Cerebellar cortex (tissue), 1 donor: ENCODE measurements at places on chromosomes 5 and 9.

GRCh38 chr5:166382031-166382430 lies 1909.4 kb upstream of the WWC1 start:
- no peak for DNase-seq

DNA sequence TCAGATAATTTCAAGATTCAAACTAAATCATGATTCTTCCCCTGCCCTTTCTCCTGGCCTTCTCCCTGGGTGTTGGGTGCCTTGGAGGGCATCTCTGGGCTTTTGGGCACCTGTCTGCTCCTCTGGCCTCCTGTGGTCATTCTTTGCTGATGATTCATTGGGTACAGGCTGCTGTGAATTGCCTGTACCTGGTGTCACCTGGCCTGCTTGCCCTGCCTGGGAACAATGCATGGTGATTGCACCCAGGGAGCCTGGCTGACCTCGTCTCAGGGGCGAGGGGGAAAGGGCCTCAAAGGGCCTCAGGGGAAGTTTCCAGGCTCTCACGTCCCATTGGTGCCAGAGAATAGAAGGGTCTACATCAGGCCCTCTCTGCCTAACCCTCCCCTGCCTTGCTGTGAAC lies 20.1 kb upstream of the CKMT2 start:
- DNase-seq, result no peak

DNA sequence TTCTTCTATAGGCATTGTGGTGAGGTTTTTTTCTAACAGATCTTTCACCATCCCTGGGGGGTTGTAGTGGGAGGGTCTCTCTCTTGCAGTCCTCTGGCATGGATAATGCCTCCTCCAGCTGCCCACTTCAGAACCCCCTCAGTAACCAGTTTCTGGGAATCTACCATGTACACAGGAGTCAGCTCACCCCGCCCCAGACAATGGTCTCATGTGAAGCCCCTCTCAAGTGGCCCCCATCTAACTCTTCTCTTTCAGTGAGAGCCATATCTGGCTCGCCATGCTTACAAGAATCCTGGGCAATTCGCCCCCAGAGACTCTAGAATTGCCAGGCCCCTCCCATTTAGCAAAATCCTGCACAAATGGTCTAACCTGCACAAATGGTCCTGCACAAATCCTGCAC lies 144.4 kb upstream of the FSTL4 start:
- no peak for DNase-seq

- DNase-seq, result peak; percentile 18
Observed at GRCh38 chr5:153827397-153827796, 211.3 kb downstream of the FAM114A2 start.

DNA sequence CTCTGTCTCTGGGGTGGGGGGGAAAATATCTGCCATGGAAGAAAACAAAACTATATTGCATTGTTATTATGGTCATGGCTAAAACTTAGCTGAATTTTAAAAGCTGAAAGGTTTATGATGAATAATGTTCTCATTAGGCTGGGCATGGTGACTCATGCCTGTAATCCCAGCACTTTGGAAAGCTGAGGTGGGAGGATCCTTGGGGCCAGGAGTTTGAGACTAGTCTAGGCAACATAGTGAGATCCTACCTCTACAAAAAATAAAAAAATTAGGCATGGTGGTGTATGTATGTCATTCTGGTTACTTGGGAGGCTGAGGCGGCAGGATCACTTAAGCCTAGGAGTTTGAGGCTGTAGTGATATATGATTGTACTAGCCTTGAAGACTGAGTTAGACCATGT lies 44.5 kb downstream of the IPO11 start:
- DNase-seq, result no peak

- DNase-seq, result no peak
Observed at GRCh38 chr9:134565316-134565915, 76.2 kb upstream of the COL5A1 start.

DNA sequence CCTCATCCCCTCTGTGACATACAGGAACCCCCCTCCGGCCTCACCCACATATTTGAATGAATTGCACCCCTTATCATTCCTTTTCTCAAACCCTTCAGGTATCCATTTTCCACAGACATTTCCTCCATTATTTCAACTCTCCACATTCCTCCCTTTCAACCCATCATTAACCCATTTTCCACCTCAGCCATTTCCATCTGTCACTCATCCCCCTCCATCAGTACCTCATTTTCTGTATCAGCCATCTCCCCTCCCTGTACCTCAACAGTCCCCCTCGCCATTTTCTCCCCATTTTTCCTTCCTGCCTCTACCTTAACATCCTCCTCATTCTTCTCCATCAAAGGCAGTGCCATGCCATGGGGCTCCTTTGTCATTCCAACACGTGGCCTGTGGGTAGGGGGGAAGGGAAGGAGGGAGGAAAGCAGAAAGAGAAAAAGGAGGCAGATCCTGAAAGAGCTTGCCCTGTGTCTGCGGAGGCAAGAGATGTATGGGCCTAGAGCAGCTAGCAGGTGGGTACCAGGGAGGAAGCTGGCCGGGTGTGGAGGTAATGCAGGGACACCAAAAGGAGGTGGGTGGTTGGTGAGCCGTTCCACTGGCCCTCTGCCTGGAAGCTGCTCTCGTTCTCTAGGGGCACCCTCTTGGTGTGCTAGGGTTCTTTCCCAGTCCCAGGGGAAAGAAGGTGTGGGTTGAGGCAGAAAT lies 1.5 kb downstream of the DNAJB5 start:
- peak; percentile 35 for DNase-seq

- no peak for DNase-seq
Observed at GRCh38 chr5:129609710-129610109, 138.2 kb upstream of the MINAR2 start.

DNA sequence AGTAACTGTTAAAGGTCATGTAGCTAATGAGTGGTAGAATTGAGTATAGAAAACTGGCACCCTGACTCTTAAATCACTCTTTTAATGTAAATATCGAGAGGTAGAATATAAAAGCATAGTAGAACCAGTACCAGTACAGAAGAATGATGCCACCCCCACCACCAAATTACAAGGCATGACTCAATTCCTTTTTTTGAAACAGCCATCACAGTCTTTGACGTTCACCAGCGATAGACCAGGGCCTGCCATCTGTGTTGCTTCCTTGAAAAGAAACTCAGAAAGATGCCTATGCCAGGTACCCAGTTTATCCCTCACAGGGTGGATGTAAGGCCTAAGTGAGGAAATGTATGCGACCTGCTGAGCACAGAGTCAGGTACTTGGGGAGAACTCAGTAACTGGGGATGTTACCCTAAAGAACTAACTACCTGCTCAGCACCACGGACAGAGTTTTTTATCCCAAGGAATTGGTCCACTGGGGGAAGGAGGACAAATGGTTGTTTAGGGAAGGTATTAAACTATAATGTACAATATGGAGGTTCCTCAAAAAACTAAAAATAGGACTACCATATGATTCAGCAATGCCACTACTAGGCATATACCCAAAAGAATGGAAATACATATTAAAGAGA lies 116.5 kb downstream of the BRINP1 start:
- DNase-seq, result peak; percentile 21

- DNase-seq, result no peak
Observed at GRCh38 chr5:133199417-133200178, 147.8 kb downstream of the HSPA4 start.

DNA sequence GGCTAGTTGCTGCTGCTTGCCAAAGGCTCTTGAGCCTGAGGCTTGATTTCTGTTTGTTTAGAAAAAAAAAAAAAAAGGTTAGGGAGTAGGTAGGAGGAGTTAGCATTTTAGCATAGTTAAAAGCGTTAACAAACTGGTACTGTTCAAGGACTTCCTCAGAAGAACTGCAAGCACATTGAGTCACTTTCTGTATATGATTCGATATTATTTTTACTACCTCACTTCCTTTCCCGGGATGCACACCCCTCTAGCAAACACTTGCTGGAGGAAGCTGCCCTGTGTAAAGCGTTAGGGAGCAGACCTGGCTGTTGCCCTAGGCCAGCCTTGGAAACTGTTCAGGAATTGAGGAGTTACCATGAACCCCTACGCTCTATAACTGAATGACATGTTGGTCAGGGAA lies 15.7 kb upstream of the CEP120 start:
- DNase-seq, result no peak

DNA sequence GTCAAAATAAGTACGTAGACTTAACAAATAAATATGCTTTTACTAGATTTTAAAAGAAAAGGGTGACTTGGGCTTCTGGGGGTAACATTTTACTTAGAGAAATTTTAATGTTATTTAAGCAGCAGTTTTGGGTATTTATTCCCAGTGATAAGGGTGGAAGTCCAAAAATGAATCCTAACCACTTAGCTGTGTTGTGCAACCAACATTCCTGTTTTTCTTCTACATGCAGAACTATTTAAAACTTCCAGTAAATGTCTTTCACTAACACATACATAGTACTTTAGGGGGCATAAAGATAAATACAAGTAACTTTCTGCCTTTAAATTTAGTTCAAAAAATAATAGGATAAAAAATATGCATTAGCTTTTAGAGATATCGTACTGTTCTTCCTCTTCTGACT lies 436.7 kb downstream of the CTNND2 start:
- DNase-seq, result no peak

DNA sequence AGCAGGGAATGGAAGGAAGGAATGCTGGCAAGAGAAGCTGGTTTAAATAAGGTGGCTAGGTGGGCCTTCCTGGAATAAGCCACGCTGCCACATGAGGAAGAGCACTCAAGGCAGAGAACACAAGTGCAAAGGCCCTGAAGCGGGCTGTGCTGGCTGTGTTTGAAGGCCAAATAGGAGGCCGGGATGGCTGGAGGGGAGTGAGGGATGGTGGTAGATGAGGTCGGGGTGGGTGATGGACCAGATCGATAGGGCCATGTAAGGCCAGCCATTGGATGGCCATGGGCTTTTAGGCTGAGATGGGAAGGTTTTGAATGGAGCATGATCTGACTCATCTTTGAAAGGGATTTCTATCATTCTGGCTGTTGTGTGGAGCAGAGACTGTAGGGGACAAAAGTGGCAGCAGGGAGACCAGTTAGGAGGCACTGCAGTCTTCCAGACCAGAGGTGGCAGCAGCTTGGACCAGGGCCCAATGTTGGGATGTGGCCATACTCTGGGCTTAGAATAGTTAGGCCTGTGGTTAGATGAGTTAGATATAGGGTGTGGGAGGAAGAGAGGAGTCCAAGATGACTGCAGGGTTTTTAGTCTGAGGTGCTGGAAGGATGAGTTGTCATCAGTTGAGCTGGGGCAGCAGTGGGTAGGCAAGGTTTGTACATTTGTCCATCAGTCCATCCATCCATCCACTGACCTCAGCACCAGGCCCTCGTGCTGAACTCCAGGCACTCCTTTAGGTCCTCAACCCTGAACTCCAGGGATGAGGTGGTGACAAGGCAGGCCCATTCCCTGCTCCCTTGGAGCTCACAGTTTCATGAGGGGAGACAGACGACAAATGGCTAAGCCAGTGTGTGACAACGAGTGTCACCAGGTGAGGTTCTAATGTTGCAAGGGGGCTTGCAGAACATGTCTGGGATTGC lies 30.3 kb downstream of the NDST1 start:
- no peak for DNase-seq

DNA sequence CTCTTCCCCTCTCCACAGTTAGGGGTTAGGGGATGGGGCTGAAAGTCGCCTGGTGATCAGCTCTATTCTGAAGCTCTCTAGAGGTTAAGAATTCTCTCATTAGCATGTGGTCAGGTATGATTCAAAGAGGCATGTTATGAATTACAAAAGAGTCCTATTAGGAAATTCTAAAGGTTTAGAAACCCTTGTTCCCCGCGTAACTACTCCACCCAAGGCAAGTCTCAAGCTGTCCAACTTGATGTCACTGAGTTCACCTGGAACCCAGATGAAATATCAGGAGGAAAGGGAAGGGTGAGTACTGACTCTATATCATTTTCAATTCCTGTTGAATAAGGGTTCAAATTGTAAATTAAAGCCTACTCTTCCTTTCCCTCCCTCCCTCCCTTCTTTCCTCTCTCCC lies 18.1 kb upstream of the RNF145 start:
- no peak for DNase-seq

- DNase-seq, result no peak
Observed at GRCh38 chr5:457195-457961, 14.4 kb downstream of the EXOC3 start.

DNA sequence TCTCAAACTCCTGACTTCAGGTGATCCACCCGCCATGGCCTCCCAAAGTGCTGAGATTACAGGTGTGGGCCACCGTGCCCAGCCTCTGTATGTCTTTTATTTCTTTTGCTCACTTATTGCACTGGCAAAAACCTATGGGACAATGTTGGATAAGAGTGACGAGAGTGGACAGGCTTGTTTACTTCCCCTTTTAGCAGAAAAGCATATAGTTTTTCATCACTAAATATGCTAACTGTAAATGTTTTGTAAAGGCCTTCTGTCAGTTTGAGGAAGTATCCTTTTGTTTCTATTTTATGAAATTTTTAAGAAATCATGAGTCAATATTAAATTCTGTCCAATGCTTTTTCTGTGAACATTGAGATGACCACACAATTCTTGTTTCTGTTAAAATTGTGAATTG lies 103.3 kb downstream of the AUH start:
- no peak for DNase-seq

DNA sequence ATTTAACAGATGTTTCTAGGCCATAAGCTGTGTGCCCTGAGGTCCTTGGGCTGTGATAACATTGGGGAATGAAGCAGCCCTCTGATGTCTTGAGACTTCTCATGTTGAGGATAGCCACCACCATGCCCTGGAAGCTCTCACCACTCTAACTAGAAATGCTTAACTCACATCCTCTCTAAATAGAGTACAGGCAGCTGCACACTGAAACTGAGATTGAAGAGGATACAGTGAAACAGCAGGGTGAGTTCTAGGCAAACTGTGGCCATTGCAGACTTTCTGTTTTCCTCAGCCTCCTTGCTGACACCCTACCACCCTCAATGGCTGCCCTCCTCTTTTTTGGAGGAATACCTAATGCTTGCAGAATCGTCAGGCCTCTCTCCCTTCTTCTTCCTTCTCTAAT lies 22.4 kb downstream of the UTP15 start:
- DNase-seq, result no peak

- DNase-seq, result no peak
Observed at GRCh38 chr9:31323726-31324444, 1060.6 kb upstream of the ACO1 start.

DNA sequence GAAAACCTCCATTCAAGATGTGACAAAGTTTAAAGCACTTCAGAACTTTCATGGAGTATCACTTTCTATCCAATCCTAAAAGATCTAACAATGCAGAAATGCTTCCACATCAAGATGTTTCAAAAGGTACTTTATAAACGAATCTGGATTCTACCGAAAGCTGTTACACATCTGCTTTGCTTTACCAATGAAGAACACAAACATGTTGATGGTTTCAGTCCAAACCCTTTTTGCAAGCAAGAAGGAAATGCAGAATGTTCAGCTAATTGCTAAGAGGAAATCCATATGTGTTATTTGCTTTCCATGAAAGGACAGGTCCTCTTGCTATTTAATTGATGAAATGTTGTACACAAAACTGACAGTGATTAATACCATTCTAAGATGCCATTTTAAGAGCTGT lies 419.6 kb downstream of the EFNA5 start:
- no peak for DNase-seq

- no peak for DNase-seq
Observed at GRCh38 chr5:66339896-66340295, 195.8 kb downstream of the SREK1 start.

DNA sequence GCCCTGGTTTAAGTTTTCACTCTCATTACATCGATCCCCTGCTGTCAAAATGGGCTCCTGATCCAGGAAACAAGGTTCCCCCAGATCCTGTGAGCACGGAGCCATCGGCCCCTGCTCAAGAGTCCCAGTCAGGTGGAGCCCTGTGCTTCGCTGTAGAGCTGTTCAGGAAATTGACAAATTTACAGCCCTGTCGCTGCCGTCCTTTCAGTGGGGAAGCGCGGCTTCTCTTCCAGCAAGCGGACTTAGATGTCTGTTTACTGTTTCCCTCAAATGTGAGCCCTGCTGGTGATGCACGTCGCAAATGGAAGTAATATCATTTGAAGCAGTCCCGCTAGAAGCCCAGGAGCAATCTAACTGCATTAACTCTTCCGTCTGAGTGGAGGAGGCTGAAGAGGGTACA lies 760.9 kb upstream of the WWC1 start:
- no peak for DNase-seq
